Naive thymus-derived CD4-positive, alpha-beta T cell (primary cell): ENCODE measurements at places on chromosomes 3 and 15. TPM values are rescaled to one million over a fixed set of nuclear protein-coding genes. Genes with fewer than 3 reads are reported as not detected.
A peak's percentile ranks its signal among the peaks of the same experiment; 100 is the strongest.

ANKRD34C gene
- not detected for total RNA-seq

POPDC2 gene
- total RNA-seq = 6.0 TPM

SNAP23 gene
- total RNA-seq = 60.0 and 62.6 TPM in 2 replicates

MESP2 gene
- not detected for total RNA-seq

PAQR5 gene
- not detected for total RNA-seq

COPB2 gene
- total RNA-seq = 23.5 TPM

GOLGA6B gene
- total RNA-seq = 0.49 TPM

- no peak for DNase-seq
These were observed 335.6 kb upstream of the LMCD1 start for GRCh38 chr3:8166014-8166413.

DNA sequence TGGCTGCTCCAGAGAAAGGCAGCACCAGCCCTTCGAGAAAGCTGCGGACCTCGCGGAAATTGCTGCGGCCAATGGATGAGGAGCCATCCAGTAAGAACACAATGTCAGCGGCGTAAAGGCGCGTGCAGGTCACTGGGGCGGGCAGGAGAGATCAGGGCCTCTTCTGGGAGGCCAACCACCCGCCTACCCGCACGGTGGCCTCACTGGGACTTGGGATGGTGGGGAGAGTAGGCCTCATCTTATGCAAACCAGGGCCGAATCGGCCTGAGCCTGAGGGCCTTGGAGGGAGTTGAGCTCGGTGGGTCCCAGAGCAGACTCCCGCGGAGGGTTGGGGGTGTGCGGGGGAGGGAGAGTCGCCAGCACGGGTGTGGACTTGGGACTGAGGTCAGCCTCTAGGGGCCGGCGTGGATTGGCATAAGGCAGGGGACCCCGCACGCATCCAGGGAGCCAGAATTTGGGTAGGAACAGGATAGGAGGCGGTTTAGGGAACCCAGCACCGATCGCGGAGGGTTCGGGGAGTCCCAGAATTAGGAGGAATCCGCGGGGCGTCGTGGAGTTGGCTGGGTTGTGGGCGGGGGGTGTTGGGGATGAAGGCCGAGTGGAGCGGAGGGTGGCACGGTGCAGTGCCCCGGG is 596 bp downstream of the COL7A1 start:
- no peak for DNase-seq

DNA sequence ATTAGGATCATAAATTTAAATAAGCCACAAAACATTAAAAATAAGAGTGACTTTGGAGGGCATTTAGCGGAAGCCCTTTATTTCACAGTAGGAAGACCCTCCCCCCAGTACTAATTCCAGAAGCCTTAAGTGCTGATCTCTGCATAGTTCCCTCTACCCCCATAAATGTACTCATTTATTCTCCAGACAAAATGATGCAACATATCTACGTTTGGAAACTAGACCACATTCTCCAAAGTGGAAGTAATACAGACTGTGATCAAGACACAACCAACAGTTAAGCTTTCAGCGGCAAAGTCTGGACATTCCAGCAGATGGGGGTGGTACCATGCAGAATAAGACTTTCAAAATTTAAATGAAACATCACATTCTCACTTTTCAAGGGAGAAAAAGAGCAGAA is 44.8 kb upstream of the RPS17 start:
- DNase-seq = no peak

DNA sequence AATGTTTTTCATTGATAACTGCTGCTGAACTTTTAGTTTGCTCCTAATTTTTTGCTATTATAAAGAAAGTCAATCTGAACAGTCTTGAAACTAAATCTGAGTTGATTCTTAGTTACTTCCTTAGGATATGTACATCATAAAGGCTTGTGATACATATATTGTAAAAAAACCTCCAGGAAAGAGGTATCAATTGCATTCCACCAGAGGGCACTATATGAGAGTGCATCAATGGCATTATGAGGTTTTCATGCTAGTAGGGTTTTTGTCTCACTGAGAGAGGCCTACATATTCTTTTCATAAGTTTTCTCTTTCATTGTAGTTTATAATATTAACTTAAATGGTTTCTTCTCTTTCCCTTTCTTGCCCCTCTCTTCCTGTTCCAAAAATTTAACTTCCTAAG is 46.9 kb downstream of the PIK3R4 start:
- no peak for DNase-seq

- DNase-seq = no peak
These were observed 75.4 kb upstream of the PLXNA1 start for GRCh38 chr3:126907557-126907956.

- DNase-seq = no peak
These were observed 130.2 kb upstream of the TOPAZ1 start for GRCh38 chr3:44111482-44111881.

GRCh38 chr3:28109829-28110228 is 131.6 kb upstream of the CMC1 start:
- DNase-seq = no peak

DNA sequence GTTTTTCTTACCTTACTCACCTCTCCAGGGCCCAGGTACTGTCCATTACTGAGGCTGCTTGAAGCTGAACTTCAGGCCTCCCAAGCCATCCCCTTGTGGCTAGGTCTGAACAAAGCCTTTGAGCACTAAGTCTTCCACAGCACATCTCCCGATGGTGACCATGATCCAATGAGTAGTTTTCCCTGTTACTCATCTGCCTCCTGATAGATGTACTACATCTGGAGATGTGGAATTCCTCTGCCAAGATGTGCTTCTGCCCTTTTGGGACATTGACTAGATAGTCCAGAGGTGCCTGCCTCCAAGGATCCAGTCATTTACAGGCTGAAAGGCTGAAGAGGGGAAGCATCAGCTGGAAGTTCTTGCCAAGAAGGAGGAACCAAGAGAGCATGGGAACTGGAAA is 28.9 kb upstream of the SLC35G2 start:
- DNase-seq = no peak

DNA sequence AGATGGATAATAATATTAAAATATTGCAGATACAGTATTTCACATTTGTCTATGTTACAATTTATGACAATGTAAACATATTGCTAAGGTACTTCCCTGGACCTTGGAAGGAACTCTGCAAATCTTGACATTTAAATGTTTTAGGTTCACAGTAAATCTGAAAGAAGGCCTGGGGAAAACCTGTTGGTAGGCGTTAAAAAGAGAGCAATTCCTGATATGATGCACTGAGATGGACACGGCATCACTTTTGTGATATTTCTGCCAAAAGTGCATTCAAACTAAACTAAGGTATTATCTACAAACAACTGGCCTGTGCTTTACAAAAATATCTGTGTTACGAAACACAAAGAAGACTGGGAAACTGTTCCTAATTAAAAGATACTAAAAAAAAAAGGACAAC is 6.1 kb upstream of the TP63 start:
- no peak for DNase-seq

DNA sequence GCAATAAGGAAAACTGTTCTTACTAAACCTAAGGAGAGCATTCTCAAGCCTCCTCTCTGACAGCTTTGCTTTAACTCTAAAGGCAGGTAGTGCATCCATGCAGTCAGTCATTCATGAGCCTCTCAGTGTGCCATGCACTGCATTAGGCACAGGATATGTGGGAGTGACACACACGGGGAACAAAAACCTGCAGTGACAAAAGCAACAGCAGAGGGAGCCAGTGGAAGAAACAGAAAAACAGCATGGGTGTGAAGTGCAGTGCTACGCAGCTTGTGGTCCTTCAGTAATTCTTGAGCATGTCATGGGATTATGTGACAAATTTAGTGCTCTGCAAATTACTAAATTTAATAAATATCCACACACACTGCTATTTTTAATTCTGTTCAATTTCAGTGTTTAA is 230.7 kb downstream of the BBX start:
- DNase-seq = no peak

DNA sequence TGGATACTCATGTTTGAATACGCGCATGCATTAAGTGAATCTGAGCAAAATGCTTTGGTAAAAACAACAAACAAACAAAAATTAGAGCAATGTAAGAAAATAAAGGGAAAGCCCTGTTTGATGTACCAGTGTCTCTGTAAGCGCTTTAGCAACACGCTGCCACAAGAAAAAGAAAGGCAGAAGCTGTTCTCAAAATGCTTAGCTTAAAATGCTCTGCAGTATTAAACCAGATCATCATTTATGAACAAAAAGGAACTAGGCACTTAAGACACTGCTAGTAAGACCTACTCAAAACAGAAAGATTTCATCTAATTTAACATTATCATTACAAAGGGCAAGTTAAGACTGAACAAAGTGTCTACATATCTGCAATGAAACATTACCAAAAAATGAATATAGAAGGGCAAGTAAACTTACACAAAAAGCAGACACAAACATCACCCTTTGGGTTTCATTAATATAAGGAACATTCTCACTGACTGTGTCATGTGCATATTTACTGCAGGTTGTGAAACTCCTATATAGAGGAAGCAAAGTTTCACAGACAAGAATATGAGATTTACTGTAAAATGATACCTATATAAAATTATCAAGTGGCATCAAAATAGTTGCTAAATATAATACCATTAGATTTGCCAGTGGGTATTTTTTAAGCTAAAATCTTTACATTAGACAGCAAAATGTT is 102.1 kb downstream of the FBXL22 start:
- DNase-seq = no peak

DNA sequence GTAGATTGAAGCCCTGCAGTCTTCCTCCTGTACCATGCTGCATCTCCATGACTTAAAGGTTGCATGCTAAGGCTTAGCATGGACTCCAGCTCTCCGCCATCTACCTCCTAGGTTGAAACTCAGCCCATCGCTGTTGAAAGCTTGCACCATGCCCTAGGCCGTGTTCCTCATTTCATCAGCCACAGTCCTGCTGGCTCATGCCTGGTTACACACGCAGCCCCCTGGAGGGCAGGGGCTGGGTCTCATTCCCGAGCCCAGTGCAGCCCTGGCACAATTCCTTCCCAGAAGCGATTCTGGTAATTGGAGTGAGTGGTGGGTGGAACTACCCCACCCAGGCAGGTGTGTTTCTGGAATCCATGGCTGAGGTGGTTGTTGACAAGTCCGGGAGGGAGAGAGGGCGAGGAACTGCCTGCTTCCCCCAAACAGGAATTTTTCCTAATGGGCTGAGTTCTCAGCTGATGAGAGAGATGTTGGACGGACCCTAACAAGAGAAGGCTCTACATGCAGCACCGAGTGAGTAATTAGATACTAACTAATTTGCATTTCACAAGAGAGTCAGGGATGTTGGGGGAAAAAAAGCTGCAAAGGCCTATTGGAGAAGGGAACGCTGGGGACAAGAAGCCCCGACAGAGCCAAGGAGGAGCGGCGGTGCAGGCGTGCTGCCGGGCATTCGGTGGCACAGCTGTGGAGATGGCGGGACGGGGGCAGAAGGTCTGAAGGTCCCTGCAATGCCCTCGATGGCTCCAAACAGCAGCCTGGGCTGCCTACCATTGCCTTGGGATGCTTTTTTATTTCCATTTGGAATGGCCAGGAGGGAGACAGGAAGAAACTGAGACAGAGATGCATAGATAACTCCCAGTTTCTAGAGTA is 92.3 kb upstream of the TLE3 start:
- no peak for DNase-seq

DNA sequence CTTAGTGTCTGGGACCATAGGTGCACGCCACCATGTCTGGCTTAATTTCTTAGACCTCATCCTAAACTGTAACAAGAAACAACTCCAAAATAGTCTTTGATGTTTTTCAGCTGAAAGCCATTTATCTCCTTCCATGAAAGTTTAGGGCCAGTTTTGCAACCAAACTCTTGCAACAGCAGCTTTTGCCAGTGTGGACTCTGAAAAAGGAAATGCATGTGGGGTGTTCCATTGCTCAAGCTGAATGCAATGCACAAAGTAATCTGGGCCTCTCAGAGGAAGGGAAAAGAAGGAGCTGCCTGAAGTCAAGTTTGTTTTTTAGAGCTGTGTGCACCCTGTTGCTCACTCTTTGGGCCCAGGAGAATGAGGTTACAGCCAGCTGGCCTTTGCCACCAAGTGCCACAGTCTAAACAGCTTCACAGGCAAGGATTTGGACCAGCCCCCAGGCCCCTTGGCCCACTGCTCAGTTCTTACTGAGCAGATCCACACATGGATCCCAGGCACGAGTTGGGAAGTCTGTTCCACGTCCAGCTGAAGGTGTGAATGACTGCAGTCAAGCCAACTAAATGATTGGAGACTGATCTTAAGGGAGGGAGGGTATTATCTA is 212.3 kb upstream of the LRRFIP2 start:
- no peak for DNase-seq

DNA sequence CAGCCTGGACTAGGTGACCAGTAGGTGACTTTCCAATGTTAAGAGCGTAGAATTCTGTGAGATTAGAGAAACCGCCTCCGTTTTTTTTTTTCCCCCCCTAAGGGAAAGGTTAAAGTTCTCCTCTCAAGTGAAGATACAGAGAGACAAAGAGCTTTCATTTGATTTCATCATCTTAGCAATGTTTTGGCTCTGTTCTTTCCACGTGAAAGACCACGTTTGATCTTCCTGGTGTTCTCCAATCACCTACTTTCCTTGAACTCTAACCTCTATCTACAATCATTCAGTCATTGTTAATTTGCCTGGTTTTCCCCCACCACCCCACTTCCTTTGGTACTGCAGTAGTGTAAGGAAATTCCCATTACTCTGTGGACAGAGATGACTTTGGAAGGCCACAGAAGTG is 36.9 kb upstream of the CLRN1 start:
- DNase-seq = no peak

GRCh38 chr3:126703512-126704493 is at the start of gene CHCHD6:
TSS of gene CHCHD6 (plus strand) at chr3:126704240. CDS start at chr3:126704313, 73 bp downstream.
- DNase-seq = peak; percentile 99

DNA sequence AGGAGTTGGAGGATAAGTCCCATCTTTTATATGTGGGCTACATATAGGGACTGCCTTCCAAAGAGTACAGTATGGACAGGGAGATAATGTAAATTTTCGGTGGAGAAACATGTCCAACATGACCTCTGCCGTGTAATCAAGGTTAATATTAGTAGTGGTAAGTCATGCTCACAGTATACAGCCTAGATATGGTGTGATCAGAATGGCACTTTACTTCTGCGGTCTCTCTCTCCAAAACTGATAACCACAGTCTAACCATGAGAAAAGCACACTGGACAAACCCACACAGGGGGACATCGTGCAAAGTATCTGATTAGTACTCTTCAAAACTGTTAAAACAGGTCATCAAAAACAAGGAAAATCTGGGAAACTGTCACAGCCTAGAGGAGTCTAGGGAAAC is 66.6 kb upstream of the PLCL2 start:
- DNase-seq = no peak

- no peak for DNase-seq
These were observed 55.2 kb upstream of the CACNA2D3 start for GRCh38 chr3:54067055-54067698.
